ENCODE measurements at places on chromosomes 6 and 20.

DNA sequence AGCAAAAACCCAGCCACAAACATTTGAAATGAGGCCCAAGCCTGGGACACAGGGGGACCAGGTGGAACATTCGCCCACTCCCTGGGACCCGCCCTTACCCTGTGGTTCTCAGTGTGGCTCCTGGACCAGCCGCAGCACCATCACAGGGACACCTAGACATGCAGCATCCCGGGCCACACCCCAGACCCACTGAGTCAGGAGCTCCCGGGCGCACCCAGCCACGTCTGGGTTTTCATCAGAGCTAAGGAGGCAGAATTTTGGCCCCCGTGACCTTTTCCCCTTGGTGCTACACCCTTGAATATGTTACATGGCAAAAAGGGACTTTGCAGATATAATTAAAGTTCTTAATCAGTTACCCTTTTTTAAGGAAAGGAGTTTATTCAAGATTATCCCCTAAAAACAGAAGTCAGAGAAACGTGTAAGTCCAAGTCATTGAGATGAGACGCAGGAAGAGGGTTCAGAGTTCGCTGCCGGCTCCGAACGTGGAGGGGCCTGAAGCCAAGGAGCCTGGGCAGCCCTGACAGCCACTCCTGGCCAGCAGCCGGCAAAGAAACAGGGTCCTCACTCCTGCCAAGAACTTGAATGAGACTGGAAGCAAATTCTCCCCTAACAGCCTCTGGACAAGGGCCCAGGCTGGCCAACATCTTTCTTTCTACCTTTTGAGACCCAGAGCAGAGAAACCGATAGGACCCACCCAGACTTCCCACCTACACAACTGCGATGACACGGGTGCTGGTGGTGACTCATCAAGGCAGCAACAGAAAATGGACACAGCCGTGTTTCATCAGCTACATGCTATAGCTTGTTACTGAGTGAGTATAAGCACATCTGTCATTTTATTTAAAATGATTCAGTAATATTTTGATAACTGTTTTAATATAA lies 25.3 kb downstream of the BFSP1 start:
- DNase-seq, result no peak

- DNase-seq, result no peak
Measured at GRCh38 chr20:59191756-59192532, 28.3 kb downstream of the ZNF831 start.

DNA sequence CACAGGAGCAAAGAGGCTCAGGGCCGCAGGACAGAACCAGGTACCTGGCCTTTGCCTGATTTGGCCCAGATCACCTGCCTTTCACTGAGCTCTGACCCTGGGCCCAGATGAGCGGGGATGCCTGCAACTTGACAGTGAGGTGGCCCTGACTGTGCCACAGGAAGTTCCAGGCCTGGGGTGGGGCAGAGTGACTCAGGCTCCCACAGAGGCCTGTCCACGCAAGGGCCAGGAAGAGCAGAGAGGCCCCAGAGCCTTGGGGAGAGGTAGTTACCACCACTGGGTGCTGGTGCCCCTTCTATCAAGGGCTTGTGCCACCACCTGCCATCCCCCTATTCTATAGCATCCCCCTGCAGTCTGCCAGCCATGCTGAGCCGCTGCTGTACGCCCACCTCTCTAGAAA lies 4.1 kb upstream of the NOL4L start:
- no peak for DNase-seq

GRCh38 chr6:25312703-25313102 lies 33.5 kb downstream of the CARMIL1 start:
- DNase-seq, result peak; percentile 26

DNA sequence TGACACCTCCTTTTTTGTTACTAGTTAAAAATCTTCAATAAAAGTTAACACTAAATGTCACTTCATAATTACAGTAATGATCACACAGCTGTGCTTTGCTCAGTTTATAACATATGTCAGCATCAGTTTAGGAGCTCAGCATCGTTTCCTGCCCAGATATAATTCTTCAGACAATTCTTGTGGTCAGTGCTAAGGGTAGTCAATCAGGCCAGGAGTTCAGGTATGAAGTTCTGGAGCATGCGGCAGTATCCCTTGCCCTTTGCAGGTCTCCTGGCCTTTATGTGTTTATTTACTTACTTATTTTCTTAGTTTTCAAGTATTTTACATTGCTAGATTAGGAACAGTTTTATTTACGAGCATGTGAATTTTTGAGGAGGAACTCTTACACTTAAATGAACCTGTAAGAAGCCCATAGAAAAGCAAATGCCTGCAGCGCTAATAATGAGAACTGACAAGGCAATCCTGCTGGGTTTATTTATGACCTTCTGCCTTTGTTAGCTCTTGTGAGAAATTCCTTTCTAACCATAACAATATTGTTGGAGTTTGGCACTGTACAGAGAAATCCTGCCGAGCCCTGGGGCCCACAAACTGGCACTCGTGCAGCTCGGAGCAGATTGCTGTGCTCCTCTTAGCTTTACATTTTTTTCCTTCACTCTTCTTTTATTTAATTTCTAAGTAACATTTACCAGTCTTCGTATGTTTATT lies 252.8 kb downstream of the TMEM242 start:
- DNase-seq, result no peak

DNA sequence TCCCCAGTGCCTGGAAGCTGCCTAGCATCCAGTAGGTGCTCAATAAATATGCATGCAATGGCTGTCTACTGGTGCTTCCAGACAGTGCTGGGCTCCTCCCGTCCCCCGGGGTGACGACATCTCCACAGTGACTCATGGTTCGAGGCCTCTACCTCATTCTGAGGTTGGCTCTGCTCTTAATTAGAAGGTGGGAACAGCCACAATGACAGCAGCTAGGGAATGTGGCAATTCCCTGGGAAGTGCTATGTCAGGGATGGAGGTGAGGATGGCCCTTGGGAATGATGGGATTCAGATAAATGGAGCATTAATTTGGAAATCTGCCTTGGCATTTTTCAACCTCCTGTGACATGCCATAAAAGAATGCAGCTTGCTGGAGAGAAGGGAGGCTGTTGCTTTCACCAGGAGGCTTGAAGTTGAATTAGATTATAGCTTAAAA lies 43.5 kb upstream of the NFATC2 start:
- DNase-seq, result no peak

GRCh38 chr6:8108031-8108660 lies 5.8 kb upstream of the EEF1E1 start:
- DNase-seq, result peak; percentile 75

DNA sequence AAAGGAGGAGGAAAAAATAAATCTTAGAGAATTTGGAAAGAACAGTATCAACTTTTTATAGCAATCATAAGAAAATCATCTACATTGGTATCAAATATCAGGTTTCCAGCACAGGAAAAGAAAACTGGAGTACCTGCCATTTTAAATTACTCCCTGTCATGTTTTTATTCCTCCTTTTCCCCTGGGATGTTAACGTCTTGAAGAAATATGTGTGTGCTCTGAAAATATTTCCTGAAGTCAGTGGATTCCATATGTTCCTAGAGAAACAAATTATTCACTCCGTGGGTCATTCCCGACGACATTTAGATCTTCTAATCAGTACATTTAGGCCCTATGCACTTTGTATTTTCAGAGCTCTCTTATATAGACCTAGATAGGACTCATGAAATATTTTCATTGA lies 42.0 kb upstream of the RSPO3 start:
- DNase-seq, result no peak

DNA sequence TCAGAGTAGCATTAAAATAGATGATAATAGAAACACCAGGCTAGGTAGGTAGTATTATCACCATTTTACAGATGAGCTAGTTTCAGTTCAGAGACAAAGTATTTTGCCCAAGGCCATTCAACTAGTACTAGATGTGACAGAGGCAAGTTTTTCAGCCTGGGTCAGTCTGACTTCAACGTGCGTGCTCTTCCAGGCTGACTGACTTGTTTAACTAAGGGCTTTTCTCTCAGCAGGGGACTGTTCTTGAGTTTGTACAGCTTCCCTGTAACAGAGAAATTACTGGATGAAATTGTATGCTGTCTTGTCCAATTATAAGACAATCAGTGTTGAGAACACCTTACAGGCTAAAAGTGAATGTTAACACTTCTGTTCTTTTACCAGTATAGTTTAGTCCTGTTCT lies 333.5 kb upstream of the MAN1A1 start:
- no peak for DNase-seq

GRCh38 chr6:5563086-5563485 lies 301.8 kb downstream of the FARS2 start:
- no peak for DNase-seq

DNA sequence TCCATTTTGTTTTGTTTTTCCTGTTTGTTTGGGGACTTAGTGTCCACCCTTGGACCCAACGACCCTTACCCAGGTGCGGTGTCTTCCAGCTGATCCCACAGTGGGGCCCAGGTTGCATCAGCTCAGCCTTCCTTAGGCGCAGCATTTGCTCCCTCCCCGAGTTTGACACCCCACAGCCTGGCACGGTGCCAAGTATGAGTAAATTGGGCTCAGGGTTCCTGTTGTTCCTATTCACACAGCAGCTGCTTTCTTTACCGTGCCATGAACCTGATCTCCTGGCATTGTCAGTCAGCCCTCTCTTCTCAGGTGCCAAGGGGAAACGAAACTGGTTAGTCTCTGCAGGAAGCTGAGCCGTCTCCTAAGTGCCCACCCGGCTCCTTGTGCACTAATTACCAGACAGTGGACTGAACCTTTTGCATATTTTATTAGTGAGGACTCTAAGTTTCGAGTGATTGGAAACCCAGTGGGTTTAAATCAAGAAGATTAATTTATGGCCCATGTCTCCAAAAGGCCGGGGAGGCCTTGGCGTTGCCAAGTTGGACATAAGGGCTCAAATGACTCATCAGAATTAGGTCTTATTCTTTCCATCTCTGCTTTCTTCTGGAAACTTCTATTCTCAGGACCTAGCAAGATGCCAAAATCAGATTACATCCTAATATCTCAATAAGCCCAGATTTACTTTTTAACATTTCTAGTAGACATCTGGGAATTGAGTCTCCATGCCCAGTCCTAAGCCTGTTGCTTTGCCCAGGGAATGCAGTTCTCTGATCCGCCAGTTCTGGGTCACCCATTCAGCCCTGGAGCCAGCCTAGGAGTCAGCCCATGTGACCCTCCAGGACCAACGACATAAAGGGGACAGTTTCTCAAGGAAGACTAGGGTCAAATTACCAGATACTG lies 68.8 kb downstream of the TSHZ2 start:
- DNase-seq, result no peak

GRCh38 chr6:146851837-146852236 lies 253.1 kb downstream of the ADGB start:
- DNase-seq, result no peak

GRCh38 chr20:43955062-43955749 lies 40.6 kb downstream of the TOX2 start:
- no peak for DNase-seq

DNA sequence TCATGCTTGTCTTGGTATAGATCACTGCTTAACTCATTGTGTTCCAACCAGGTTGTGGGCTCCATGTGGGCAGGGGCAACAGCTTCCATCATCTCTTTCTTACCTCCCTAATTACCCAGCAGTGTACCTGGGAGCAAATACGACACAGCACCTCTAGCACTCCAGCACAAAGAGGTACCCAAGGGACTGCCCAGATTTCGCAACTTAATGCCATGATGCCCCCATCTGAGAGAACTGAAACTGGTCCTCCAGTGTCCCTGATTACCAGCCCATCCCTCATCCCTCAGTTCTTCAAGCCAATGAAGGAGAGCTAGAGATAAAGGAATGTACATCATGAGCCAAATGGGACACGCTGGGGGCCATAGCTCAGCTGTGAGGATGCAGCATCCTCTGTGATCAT lies 41.9 kb upstream of the MDGA1 start:
- no peak for DNase-seq

GRCh38 chr6:141467881-141468280 lies 664.8 kb upstream of the GJE1 start:
- peak; percentile 22 for DNase-seq

DNA sequence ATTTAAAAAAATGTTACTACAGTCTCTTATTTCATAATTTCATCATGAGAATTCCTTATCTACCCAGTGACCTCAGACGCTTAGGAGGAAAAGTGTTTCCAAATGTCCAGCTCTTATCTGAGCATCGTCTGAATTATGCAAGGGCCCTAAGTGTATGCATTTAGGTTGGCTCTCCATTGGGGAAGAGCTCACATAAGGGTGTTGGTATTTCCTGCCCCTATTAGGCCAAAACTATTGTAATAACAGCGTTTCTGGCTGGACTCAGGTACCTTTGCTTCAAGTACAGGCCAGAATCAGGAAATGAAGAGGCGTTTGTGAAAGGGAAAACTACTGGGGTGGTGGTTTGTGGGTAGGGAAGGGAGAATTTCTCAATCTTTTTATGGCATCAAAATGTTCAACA lies 40.4 kb upstream of the SGK1 start:
- no peak for DNase-seq

Measured in DMS53 (cell line).